ENCODE measurements at places on chromosomes 16 and 17.

DNA sequence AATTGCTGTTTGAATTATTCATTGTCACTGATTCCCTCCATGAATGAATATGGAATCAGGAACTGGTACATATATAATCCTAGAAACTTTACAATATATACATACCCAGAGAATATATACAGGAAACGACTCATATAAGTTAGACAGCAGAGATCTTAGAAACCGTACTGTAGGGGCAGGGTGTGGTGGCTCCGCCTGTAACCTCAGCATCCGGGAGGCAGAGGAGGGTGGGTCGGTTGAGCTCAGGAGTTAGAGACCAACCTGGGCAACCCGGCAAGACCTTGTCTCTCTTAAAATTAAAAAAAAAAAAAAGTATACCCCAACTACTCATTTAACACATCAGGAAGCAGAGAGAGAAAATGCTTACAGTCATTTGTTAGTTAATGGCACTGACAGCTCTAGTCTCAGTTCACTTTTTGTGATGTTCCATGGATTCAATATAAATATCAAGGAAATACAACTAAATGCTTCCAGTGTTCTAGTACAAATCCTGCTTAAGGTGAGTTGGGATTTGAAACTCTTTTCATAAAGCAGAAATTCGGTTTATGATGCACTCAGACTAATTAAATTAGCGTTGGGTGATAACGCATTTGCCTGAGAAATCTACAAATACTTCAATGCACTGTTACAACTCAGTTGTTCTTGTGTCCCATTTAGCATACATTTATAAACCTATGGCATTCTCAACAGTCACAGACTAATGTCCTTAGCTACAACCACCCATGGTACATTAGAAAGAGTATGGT is 5.6 kb downstream of the GLG1 start:
- peak; percentile 54 for DNase-seq

DNA sequence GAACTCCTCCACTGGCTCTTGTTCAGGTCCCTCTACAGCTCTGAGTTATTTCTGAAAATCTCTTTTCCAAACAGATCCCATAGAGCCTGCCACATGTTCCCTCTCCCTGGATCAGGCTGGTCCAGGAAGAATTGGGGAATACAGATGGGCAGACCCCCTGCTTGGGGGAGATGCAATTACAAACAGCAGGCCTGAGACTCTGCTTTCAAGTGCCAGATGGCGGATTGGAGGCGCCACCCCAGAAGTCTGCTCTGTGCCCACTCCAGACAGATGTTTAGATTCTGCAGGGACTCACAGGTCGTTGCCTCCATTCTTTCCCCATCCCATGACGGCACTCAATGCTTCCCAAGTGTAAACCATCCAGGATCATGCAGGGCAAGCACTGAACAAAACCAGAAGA is 316.6 kb downstream of the SLC39A11 start:
- no peak for DNase-seq

DNA sequence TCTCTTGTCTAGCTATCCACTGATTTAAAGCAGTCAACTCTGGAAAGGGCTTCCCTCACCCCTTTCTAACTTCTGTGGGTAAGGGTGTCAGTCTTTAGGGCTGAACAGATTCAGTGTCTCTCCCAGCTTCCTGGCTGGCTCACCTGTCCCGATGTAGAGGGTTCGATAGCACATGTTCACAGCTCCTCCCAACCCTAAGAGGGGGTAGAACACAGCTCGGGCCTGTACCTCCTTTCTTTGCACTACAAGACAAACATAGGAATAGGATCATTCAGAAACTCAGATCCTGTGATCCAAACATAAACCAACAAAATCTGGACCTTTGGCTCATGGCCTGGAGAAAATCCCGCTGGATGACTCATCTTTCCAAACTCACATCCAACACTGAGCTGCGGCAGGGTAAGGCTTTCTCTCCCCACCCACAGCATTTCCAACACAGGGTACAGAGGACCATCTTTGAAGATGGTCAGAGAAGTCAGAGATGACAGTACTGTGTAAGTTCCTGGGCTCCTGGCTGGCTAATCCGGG is 5.8 kb upstream of the DHRS13 start:
- no peak for DNase-seq

GRCh38 chr17:75406222-75406615 is 741 bp upstream of the GRB2 start:
- DNase-seq: no peak

GRCh38 chr17:72514891-72515290 is 394.1 kb downstream of the SOX9 start:
- DNase-seq: no peak

GRCh38 chr17:64277831-64278562 is 14.9 kb upstream of the TEX2 start:
- DNase-seq: no peak

DNA sequence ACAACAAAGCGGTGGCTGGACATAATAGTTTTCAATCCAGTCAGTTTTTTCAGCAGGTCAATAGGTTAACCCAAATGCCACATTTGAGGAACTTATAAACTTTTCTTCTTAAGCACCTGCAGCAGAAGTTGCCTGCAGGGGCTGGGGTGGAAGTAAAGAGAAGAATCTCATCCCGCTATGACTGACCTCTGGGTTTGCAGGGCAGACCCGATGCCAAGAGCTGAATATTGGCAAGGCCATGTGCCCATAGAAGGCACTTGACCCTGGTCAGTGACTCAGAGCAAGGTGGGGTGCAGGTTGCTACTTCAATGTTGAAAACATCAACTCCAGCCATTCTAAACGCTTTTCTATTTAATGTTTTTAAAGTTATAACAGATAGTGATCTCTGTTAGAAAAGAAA is 17.9 kb upstream of the SMPD3 start:
- no peak for DNase-seq

GRCh38 chr17:67582673-67583081 is 135.1 kb upstream of the NOL11 start:
- DNase-seq: no peak

DNA sequence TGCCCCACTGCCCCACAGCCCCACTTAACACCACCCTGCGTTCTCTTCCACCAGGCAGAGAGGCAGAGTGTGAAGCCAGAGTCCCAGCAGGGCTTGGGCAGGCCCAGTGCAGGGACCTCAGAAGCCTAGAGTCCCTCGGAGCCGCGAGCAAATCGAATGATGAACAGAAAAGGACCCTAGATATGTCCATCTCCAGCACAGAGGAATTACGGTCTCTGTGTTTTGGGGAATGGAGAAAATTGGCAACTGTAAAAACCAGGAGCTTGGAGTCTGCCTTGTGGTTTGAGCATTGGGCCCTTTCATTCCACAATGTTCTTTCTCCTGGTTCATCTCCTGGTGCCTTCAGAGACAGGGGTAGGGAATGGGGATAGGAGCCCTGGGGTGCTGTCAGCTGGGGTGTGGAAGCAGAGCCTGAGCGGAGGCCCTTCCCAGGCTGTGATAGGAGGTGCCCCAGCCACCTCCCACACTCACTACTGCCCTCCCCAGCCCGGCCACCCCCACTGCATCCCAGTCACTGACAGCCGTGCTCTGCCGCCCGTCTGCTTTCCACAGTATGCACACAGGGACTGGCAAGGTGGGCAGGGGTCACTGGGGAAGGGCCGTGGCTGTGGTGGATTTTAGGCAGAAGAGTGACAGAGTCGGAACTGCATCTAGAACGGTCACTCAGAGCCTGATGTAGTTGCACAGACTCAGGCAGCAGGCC is 26.7 kb downstream of the TBX4 start:
- no peak for DNase-seq

DNA sequence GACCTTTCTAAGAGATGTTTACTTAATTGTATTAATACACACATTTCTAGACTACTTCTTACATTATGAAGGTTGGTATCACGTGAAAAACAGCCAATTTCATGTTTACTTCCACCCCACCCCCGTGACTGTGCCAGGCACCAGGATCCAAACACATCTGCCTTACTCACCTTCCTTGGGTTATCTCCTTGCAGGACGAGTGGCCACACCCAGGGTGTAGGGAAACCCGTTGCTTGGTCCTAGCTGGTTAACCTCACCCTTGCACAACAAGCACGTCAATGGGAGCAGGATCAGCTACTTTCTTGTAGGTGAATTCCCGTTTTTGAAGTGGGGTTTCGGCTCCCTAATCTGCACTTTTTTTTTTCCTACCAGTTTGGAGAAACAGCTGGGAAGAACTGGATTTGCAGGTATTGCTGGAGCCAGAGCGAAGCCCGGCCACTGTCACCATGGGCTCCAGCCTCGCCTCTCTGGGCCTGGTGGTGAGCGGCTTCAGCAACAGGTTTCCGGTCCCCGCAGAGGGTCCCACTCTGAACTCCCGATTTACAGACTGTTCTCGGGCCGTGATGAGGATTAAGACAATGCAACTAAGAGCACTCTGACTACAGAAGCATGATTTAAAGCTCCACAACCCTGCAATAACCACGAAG is 2.1 kb upstream of the UBB start:
- no peak for DNase-seq

DNA sequence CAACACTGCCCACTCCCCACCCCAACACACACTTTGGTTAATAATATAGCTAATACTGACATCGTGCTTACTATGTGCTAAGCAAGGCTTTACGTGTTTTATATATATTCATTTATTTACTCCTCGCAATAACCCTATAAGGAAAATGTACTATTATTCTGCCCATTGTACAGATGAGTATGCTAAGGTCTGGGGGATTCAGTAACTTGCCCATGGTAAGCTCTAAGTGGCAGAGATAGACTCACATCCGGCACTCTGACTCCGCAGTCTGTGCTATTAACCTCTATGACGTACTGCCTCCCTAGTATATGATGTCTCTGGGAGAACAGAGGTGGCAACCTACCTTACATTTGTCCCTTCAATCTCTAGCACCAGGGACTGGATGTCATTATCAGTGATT is 12.7 kb downstream of the CFAP20 start:
- DNase-seq: no peak

DNA sequence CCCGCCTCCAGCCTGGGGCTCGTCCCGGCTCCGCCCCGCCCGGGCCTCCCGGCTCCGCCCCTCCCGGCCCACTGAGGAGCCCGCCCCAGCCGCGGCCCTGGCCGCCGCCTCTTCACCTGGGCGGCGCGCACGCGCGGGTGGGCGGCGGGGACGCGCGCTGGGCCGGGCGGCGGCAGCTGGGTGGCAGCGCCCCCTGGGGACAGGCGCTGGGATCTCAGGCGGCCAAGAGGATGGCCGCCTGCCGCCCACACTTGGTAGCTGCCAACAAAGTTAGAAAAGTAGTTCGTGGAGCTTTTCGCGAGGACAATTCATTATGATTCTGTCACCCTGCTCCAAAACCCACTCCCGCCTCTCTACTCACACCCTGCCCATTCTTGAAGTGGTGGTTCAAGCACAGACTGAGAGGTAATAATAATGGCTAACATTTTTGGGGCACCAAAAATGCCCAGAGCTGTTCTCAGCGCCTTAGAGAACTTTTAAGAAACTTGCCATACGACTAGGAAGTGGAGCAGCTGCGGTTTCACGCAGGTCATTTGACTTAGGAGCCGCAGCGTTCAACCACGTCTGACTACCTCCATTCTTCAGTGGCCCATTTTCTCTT is 340 bp upstream of the MYO1D start:
- DNase-seq: peak; percentile 92

DNA sequence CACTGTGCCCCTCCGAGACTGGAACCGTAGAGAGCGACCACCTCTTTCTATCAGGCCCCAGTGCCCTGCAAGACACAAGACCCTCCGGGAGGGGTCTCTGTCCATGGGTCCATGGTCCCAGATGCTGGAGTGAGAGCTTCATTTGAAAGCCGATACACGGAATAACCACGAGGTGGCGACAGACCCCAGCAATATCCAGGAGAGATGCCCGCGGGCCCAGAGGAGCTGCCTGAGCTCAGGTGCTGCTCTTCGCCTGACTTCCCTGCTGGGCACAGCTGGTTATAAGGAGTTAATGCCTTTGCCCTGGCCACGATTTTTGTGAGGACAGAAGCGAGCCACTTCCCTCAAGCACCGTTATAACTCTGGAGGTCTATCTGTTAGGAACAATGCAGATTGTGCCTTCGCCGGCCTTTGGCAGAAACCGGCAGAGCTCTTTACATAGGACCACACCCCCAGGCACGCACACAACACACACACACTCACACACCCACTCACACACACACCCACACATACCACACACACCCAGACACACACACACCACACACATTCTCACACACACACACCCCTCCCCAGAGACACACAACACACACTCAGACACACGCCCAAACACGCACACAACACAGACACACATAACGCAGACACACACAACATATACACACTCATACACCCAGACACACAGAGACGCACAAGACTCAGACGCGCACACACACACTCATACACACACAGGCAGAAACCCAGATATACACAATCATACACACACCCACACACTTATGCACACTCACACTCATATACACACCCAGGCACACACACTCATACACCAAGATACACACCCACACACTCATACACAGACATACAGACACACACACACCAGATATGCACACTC is 436.4 kb downstream of the SOX9 start:
- peak; percentile 15 for DNase-seq

- no peak for DNase-seq
Observed at GRCh38 chr16:81453091-81453728, 8.6 kb downstream of the CMIP start.

- peak; percentile 47 for DNase-seq
Observed at GRCh38 chr16:81315271-81316175, 761 bp downstream of the GAN start.
